ENCODE measurements at places on chromosomes 2 and 18. TPM values are rescaled to one million over a fixed set of nuclear protein-coding genes. Genes with fewer than 3 reads are reported as not detected.

The TRIM54 gene
- polyA plus RNA-seq, result 0.27 TPM

DNA sequence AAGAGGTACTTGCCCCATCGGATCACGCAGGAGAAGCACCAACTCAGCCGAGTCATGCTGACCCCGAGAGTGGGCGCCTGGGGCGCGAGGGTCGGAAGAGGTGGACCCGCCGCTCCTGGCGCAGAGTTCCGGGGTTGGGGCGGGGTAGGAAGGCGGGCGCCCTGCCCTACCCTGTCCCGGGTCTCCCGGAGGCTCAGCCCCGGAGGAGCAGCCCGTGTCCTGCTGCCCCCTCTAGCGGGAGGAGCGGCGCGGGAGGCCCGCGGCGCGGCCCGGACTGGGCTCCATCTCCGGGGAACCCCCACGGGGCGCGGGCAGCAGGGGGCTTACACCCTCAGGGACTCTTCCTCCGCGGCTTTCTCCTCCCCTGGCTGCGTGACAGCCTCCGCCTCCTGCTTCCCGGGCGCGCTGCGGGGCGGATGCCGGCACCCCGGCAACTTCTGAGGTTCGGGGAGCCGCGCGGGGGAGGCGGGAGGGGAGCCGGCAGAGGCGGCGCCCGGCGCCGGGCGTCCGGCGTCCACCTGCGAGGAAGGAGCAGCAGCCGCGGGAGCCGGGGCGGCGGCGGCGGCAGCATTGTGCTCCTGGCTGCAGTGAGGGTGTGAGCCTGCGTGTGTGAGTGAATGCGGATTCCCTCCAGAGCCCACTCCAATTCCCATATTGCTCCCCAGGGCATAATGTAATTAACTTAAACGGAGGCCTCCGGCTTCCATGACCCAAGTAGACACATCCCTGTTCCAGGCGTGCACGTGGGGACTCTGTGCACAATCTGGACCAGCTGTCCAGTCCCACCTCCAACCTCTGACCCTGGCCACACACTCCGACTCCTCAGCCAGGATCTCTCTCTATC lies 7.6 kb upstream of the TNS1 start:
- DNase-seq, result peak; percentile 86

The ITPRIPL1 gene
- 0.49 TPM for polyA plus RNA-seq

- no peak for DNase-seq
These were observed 722.8 kb upstream of the RAB6C start for GRCh38 chr2:129256642-129257041.

- DNase-seq, result no peak
These were observed 152.1 kb downstream of the NCK2 start for GRCh38 chr2:105896765-105897163.

The TUBA3D gene
- polyA plus RNA-seq, result 0.12 TPM

DNA sequence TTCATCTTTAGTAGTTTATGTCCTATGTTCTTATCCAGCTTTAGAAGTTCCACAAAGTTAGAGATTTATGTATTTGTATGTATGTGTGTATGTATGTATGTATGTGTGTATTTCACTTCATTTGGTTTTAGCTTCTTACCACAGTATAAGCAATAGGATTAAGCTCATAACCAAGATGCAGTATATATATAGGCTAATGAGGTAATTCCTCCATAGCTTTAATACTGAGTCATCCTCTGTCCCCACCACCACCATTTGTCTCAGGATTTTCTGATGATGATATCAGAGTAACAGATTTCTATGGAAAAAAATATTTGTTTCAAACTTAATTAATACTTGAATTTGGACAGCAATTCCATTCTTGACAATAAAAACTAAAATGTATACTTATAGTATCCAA lies 159.2 kb downstream of the SOX11 start:
- DNase-seq, result no peak

The SP9 gene
- polyA plus RNA-seq, result 0.02 TPM

DNA sequence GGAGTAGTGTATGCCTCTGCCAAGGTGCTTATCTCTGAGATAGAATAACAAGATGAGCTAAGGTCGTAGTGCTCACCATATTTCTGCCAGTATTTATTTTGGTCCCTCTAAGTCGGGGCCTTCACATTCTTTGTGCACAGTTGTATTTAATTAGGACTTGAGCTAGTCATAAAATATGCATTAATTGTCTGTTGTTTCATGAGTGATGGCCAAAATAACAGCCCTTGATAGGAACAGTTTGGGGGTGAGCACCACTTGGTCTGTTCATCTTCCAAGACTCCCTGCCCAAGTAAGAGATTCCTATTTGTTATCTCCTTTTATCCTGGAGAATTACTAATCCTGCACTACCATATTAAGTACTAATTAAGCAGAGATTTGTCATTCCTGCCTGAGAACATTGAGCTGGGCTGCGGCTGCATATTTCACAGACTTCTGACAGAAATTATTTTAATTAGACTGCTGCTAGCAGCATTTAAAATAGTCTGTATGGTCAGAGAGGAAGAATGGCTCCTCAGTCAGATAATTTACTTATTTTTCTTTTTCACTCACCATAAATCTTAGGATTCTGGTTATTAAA lies 435.1 kb downstream of the MTX2 start:
- no peak for DNase-seq

- DNase-seq, result no peak
These were observed 61.8 kb downstream of the RFTN2 start for GRCh38 chr2:197613509-197613987.

The TMEM37 gene
- polyA plus RNA-seq, result 25.3 TPM

- no peak for DNase-seq
These were observed 89.4 kb upstream of the SLC38A11 start for GRCh38 chr2:165044505-165045303.

The ACMSD gene
- polyA plus RNA-seq, result 0.61 TPM

The LCT gene
- under 0.01 TPM for polyA plus RNA-seq

GRCh38 chr2:51027968-51028367 lies 4.0 kb downstream of the NRXN1 start:
- DNase-seq, result no peak

DNA sequence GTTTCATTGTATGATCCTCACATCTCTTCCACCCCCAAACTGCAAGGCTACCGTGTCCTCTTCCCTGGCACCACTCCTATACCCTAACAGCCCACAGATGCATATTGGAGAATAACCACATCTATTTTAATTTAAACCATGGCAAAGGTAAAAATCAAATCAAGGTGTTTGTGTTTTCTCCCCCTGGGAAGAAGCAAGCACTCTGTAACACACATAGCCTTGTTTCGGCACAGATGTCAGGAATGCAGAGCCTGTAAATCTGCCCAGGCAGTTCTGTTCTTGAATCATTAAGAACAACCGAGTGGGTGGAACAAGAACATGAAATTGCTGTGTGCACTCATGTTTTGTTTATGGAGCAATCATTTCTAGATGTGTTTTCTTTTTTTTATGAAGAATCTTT lies 6.8 kb upstream of the COX7A2L start:
- no peak for DNase-seq

- no peak for DNase-seq
These were observed 98.4 kb downstream of the CDK15 start for GRCh38 chr2:201904538-201905420.

- no peak for DNase-seq
These were observed 1.3 kb downstream of the LRRTM4 start for GRCh38 chr2:77520641-77521547.

Measured in pancreas (tissue), 10 donors.